ENCODE measurements at places on chromosomes 13 and 19.

GRCh38 chr19:28176193-28176592, 1036.8 kb downstream of the UQCRFS1 start:
- no peak for DNase-seq

DNA sequence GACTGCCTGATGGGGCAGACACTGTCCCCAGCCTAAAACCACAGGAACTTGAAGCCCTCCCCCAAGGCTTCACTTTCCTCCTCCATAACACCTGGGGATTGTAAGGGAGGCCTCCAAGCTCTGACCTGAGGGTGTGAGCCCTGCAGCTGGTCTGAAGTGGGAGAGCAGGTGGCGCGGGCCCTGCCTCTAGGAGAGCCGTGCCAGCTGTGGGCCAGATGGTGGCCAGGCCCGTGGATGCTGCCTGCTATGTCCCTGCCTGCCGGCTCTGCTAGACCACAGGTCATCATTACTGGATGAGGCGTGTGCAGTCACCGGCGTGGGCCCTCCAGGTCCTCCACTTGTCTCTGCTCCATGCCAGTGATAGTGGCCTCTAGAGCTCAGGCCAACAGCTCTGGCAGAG, 3.5 kb upstream of the KLHL26 start:
- DNase-seq: no peak

- DNase-seq: no peak
These were observed 136.7 kb upstream of the PEG3 start for GRCh38 chr19:56976995-56977906.

DNA sequence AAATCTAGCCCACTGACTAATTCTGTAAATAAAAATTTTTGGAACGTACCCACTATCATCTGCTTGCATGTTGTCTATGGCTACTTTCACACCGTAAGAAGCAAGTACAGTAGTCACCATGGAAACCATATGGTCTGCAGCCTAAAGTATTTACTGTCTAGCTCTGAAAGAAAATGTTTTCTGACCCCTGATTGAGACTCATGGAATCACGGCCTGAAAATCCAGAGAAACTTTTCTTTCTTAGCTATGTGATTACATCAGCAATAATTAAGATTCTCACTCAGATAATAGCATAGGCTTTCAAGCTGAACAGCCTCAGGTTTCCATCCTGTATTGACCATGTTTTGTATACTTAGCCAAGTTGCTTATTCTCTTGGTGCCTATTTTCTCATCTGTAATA, 264.6 kb downstream of the NHLRC3 start:
- no peak for DNase-seq

DNA sequence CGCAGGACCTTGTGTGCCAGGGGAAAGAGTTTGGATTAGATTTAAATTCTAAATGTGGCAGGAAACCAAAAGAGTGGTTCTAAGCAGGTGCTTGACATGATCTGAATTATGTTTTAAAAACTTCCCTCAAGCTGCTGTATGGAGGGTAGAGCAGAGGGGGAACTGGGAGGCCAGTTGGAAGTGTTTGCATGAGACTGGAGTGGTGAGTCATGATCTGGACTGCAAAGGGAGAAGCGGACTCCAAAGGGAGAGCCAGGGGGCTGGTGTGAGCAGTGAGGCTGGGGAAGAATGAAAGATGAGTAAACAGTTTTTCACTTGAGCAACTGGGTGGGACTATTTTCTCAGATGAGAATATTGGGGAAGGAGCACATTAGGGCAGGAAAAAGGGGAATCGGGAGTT, 206.1 kb downstream of the DNAJC15 start:
- no peak for DNase-seq

DNA sequence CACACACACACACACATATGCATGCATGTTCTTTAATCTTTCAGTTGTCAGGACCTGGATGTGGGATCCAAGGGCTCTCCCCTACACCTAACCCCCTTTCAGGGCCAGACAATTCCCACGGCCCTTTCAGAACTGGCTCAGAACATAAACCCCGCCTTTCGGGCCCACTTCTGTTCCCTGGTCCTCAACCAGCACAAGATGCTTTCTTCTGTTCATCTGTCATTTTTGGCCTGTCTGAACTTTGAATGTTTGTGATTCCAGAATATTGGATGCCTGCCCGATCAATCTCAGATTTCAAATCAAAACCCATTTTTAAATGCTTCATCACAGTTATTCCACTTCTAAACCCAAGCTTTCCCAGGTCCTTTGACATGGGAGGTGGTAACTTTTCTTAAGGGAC, 167.3 kb downstream of the USP12 start:
- DNase-seq: no peak

GRCh38 chr19:38385804-38386257, 2.0 kb downstream of the GGN start:
- no peak for DNase-seq

- no peak for DNase-seq
These were observed 2.3 kb upstream of the ZNRF4 start for GRCh38 chr19:5452594-5453565.

DNA sequence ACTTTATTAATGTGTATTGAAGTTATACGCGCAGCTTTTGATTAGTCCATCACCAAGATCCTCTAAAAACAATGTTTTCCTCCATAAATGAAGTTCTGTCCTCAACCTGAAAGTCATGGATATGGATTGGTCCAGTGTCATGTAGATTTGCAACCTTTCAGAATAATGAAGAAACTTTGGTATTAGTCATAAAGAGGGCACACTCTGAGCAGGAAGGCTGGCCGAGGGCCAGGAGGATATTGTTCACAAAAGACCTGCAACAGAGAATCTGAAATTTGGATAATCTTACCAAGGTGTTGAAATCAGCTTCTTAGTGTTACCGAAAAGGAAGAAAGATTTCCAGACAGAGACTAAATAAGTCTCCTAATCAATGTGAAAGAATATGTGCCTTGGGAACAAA, 20.7 kb downstream of the CLDN10 start:
- no peak for DNase-seq

- no peak for DNase-seq
These were observed 736.3 kb upstream of the KLHL1 start for GRCh38 chr13:70844391-70845108.

GRCh38 chr13:87678372-87678752, 7.2 kb downstream of the SLITRK5 start:
- no peak for DNase-seq

DNA sequence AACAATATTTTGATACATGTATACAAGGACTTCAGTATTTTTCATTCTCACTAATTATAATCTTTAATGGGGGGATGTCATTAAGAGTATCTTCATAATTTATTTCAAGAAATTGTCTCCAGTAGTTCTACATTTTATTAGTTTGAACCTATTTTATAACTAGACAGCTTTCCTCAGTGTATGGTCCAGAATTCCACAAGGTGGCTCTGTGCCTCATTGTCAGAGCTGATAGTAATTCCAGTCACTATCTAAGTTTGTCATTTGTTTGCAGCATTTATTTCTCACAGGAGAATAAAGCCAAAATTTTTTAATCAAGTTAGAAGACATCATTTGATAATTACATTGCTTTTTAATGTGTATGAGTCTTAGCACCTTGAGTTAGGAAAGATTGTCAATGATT, 1633.0 kb upstream of the PCDH20 start:
- no peak for DNase-seq

Measured in frontal cortex (tissue), 4 donors.